ENCODE measurements at places on chromosomes 12 and 14.

GRCh38 chr14:96055065-96055752 lies 16.0 kb downstream of the C14orf132 start:
- DNase-seq = no peak

DNA sequence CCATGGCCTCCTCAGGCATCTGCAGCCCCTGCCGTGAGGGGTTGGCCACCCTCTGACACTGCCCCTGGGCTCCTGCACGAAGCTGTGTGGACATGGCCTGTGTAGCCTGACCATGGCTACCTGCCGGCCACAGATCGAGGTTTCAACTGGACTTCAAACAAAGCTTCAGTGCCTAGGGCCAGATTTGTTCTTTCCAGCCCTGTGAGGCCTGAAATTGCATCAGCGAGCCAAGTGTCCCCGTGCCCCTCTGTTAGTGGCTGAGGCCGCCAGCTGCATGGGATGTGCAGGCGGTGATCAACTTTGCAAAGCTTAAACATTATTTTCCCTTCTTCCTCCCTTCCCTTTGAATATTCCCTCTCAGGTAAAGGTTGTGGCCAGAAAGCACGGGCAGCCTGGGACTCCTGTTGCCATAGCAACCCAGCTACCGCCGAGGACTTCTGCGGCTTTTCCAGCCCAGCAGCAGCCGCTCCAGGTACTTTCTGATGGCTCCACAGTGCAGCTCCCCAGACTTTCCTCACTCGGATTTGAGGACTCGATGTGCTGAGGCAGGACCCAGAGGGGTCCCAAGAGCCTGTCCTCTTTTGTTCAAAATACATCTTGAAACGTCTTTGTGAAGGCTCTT lies 35.8 kb downstream of the DDX51 start:
- no peak for DNase-seq

DNA sequence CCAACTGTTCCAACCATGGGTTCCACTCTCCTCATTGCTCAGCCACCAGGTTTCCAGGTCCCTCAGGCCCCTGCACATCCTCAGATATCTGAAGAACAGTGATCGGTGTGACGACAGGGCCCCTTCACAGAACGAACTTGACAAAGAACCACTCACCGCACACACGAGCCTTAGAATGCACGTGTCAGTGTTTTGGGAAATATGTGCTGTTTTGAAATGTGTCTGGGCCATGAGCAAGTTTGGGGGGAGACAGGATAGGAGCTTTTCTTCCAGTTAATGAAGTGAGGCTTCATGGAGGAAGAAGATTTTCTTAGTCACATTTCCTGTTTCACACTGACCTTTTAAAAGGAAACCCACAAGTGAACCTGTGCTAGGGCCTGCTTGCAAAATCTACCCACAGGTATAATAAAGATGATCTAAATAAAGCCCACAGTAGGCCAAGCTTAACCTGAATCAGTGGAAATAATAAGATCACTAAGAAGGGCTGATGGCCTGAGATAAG lies 58.6 kb downstream of the ZFP36L1 start:
- DNase-seq = peak; percentile 40

GRCh38 chr12:93570552-93571364 lies 1.7 kb upstream of the SOCS2 start:
- DNase-seq = peak; percentile 84

DNA sequence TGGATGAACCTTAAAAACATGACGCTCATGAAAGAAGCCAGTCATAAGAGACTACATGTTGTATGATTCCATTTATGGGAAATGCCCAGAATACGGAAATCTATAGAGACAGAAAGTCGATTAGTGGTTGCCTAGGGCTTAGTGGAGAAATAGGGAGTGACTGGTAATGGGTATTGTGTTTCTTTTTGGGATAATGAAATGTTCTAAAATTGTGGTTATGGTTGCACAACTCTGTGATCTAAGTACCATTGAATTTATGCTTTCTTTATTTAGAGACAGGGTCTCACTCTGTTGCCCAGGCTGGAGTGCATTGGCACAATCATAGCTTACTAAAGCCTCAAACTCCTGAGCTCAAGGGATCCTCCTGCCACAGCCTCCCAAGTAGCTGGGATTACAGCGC lies 8.0 kb downstream of the RBMS2 start:
- no peak for DNase-seq

DNA sequence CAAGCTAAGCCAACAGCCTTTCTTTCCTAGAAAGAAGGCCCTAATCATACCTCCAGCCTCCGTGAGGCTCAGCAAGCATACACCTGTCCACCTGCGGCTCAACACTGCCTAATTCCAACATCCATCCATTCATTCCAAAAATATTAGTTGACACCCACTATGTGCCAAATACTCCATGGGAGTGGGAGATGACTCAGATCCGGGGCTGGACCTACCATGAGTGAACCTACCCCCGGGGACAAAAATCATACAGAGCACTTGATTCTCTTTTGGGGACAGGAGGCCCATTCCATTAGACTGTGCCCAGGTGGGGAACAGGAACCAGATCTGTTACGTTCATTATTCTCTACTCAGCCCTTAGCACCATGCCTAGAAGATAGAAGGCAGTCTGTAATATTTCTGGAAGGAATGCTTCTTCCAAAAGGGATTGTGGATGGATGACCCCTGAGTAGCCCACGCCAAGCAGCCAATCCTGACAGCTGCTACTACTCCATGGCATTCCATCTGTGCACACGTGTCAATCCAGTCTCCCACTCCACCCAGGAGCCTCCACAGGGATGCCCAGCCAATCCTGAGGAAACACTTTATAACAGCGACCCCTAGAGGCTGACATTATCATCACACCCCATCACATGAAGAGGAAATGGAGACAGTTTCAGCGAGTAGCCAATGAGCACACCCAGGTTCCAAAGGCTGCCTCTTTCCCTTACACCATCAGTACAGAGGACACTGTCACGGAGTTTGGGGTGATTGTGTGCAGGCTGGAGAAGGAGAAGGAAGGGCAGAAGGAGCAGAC lies 170.7 kb downstream of the ESRRB start:
- no peak for DNase-seq
